ENCODE measurements at places on chromosomes 5 and 9. TPM values are rescaled to one million over a fixed set of nuclear protein-coding genes. Genes with fewer than 3 reads are reported as not detected.

- DNase-seq, result no peak
Observed at GRCh38 chr5:89728750-89729149, 680.8 kb downstream of the CETN3 start.

GRCh38 chr5:4730279-4730678 is 409.9 kb upstream of the ADAMTS16 start:
- no peak for DNase-seq

CTXN3 gene
- not detected for total RNA-seq

COL27A1 gene
- total RNA-seq, result 13.4 TPM

GRCh38 chr5:86986837-86987236 is 280.8 kb upstream of the RASA1 start:
- no peak for DNase-seq

DNA sequence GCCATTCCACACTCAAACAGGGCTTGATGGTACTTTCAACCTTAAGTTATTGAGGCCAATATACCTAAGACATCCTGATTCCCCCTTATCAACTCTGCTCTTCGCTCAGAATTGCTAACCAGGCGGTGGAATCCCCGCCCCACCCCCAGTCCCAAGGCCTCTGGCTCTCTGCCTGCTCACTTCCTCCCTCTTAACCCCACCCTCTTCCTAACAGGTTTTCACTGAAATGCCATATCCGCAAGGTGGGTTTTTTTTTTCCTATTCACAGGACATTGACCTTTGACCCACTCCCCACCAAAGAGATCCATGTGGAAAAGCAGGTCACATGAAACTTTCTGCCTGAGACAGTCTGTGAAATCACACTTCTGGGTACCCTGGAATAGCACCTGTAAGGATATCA is 66.6 kb upstream of the IFNK start:
- DNase-seq, result no peak

LEAP2 gene
- total RNA-seq, result 0.71 TPM

PCDHA13 gene
- total RNA-seq, result 0.04 TPM

- no peak for DNase-seq
Observed at GRCh38 chr5:171029401-171029800, 167.6 kb downstream of the RANBP17 start.

PIGO gene
- 21.6 TPM for total RNA-seq

GRCh38 chr5:180557217-180557809 is 34.0 kb downstream of the SCGB3A1 start:
- DNase-seq, result peak; percentile 4

- DNase-seq, result no peak
Observed at GRCh38 chr9:127735530-127736185, 564 bp upstream of the TOR2A start.

GRCh38 chr5:173758676-173759075 is 129.5 kb upstream of the CPEB4 start:
- no peak for DNase-seq

- DNase-seq, result no peak
Observed at GRCh38 chr5:144100702-144101101, 69.8 kb downstream of the YIPF5 start.

ADAMTS13 gene
- total RNA-seq, result 0.65 TPM

ANKRD31 gene
- 0.10 TPM for total RNA-seq

DNA sequence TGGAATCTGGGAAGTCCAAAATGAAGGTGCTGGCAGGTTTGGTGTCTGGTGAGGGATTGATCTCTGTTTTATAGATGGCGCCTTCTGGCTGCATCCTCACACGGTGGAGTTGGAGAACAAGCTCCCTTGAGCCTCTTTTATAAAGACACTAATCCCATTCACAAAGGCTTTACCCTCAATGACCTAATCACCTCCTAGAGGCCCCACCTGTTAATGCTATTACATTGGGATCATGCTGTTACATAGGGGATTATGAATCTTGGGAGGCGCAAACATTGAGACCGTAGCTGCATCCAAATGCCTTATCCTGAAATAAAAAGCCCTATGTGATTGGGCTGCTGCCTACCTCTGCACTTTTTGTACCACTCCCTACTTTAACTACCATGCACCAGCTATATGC is 197.1 kb upstream of the HMHB1 start:
- DNase-seq, result no peak

DNA sequence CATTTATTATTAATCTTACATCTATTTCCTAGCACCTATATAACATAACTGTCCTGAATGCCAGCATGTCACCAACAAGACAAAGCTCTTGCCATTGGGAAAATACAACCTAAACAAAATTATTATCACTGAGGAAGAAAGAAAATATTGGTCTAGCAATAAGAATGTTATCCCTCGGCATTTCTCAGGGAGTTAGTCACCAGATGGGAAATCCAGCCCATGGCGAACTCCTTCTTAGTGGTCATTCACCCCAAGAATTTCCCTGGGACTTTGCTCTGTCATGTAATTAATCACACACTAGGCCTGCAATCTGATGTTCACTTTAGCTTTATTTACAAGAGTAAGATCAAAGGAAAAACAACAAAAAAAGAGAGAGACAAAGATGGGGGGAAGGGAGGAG is 56.1 kb upstream of the TAS2R1 start:
- DNase-seq, result no peak

TXNDC8 gene
- total RNA-seq, result not detected

DNA sequence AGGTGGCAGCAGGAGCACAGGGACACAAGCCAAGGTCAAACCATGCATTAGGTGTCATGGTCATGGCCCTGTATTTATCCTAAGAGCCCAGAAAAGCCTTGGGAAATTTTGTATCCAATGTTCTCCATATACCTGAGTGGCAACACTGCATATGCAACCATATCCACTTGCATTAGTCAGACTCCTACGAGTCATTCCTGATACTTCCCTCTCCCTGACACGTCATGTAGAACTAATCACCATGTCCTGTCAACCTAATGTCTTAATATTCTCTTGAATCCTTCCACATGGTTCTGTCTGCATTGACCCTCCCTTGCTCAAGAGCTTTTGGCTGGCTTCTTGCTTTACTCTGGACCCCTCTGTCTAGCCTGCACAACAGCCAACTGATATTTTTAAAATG is 9.4 kb downstream of the SCGB3A2 start:
- DNase-seq, result peak; percentile 76

- DNase-seq, result no peak
Observed at GRCh38 chr9:109989296-109989695, 209.3 kb downstream of the PALM2AKAP2 start.

GRCh38 chr5:177478711-177479646 is 5.5 kb upstream of the DBN1 start:
- DNase-seq, result no peak

DNA sequence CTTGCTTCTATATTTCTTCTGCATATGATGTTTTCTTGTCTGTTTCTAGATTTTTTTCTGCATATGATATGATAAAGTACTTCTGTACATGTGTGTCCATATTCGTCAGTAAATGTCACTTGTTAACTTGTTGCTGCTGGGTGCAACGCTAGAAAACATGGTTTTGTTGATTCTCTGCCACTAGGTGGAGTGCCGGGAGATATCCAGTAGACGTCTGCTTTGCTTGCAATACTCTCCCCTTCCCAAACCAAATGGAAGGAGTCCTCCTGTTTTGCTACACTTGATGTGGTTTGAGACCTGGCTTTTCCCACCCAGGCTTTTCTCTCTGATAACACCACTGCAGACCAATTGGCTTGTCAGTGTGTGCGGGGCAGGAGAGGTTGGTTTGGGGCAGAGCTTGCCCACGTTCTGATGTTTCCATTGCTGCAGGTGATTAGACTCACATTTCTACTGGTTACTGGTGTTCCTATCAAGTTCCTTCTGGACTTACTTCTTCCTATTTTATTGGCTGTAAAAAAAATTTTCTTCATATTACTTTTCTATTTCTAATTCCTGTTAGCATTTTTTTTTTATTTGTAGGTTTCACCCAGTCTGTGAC is 900.0 kb upstream of the CDH10 start:
- no peak for DNase-seq

KCNN2 gene
- 0.14 TPM for total RNA-seq

DNA sequence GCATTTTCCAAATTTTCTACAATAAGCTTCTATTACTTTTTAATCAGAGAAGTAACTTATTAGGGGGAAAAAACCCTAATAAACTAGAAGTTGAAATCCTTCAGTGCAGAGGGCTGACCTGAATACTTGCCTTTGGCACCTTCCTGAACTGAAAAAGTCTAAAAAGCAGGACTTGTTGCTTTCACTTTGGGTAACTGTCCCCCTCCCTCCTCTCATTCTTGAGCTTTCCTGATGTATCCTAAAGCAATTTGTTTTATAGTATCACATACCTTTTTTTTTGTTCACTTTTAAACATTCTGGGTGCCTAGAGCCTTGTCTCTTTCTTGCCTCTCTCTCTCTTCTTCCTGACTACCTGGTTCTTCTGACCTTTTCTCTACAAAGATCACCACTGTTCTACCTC is 64.0 kb upstream of the ERBIN start:
- no peak for DNase-seq

DNA sequence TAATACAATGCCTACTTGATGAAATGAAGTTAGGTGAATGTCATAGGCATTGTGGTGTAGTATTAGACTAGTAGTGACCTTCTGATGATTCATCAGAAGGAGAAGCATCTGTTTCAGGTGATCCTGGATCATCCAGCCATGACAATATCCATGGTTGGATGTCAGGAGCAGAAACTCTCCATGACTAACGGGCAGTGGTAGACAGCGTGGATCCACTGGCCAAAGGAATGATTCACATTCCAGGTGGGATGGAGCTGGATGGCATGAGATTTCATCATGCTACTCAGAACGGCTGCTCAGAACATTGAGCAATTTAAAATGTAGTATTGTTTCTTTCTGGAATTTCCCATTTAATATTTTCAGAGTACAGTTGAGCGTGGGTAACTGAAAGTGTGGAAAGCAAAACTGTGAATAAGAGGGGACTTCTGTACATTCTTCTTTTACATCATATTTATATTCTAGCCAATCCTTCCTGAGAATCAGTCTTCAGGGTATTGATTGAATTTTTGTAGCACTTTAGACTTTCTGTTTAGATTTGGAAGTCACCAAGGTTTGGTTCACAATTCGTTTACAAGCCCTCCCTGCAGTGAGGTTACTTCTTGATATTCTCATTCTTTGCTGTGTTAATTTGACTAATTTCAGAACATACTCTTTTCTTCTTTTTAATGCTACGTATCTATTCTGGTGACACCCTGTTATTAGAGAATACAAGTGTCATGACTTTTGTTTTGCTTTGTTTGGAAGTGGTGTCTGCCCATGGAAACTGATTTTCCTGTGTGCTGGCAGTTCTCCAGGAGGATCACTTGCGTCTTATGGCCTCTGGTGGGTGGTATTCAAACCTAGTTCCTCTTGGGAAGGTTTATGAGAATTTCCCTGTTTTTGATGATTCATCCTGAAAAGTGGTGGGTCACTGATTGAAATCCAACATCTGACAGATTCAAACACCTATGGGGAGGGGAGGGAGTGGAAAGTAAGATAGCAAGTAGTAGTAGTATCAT is 12.2 kb upstream of the CLINT1 start:
- DNase-seq, result peak; percentile 99

- DNase-seq, result peak; percentile 8
Observed at GRCh38 chr9:211557-211956, 3.1 kb upstream of the DOCK8 start.

Measured in foreskin keratinocyte (primary cell).